ENCODE measurements at places on chromosomes 5 and 9.

DNA sequence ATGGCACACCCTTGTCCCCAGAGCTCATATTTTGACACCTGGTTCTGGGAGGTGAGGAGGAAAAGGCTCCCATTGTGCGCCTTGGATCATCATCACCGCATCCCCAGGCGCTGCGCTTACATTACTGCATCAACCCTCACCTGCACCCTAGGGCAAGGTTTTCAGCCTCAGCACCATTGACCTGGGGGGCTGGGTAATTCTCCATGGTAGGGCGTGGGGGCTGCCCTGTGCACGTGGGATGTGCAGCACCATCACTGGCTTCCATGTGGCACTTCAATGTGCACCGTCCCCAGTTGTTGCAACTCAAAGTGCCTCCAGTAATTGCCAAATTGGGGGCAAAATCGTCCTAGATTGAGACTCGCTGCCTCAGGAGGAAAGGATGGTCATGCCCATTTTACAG is 83.6 kb downstream of the NTNG2 start:
- DNase-seq, result no peak

DNA sequence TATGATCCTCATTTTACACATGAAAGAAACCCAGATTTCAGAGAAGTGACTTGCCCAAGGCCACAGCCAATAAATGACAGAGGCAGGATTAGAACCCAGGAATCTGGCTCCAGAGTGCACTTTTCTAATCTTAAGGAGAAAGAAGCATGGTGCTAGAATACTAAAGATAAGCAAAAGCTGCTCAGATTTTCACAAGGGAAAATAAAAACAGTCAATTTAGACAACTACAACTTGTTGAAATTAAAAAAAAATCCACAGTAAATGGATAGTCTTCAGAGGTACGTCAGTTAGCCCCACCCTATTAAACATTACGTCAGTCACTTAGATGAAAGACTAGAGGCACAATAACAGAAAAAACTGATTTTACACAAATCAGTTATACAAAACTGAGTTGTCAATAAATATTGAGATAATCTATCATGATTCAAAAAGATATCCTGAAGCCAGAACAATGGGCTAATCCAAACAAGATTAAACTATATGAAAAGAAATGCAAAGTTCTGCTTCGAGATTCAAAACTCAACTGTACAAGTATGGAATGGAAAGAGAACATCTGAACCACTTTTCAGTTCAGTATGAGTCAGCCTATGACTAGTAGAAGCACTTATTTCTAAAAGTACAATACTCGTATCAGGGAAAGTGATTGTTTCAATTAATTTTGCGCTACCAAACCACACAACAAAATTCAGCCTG is 9.3 kb downstream of the TMEM245 start:
- DNase-seq, result no peak

GRCh38 chr5:174618589-174618988 is 105.8 kb upstream of the MSX2 start:
- DNase-seq, result no peak

- no peak for DNase-seq
Measured at GRCh38 chr5:40906351-40906751, 2.9 kb upstream of the C7 start.

DNA sequence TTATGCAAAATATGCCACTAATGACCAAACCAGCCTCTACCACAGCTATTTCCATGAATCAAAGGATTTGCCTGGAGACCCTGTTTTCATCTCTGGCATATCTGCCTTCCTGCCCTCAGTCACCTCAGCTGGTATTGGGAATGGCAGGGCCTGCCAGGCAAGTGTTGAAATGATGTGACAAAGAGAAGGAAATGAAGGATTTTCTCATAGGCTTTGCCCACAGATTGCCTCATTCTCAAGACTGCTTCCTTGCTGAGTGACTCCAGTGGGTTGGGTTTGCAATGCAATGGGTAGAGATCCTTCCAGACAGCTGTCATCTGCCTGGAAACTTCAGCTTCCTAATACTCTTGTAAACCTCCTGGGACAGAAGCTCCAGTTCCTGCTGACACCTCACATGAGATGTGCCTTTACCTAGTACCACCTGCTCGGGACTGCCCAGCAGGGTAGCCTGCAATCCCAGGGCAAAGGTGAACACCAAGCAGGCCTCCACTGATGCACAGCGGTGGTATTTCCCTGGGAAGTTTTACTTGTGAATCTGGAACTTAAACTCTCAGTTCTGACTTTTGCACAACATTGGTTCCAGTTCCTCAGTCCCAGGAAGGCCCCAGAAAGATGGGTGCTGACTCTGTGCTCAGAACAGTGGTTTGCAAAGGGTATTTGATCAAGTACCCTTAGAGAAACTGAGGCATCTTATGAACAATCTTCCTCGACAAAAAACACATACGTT is 64.8 kb upstream of the SLC1A1 start:
- no peak for DNase-seq
